ENCODE measurements at places on chromosomes 1 and 21.
A peak's percentile ranks its signal among the peaks of the same experiment; 100 is the strongest.

DNA sequence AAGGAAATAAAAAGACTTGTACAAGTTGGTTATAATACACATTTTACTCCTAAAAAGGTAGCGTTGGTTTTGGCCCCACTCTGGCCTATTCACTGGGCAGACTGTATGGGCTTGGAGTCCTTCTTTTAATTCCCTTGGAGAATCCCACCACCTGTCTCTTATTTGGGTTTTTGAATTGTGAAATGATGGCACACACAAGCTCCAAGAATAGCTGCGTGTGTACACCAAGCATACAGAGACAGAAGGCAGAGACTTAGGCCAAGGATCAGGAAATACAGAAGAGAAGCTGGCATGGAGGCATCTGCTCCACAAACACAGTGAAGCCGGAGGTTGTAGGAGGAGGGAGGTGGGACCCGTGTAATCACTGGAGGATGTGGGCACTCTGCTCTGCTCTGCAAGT, 29.1 kb downstream of the DDR2 start:
- no peak for DNase-seq

- DNase-seq = peak; percentile 51
Measured at GRCh38 chr1:209875515-209875914, 47.7 kb downstream of the UTP25 start.

- DNase-seq = no peak
Measured at GRCh38 chr1:169708647-169709046, 2.8 kb downstream of the SELL start.

DNA sequence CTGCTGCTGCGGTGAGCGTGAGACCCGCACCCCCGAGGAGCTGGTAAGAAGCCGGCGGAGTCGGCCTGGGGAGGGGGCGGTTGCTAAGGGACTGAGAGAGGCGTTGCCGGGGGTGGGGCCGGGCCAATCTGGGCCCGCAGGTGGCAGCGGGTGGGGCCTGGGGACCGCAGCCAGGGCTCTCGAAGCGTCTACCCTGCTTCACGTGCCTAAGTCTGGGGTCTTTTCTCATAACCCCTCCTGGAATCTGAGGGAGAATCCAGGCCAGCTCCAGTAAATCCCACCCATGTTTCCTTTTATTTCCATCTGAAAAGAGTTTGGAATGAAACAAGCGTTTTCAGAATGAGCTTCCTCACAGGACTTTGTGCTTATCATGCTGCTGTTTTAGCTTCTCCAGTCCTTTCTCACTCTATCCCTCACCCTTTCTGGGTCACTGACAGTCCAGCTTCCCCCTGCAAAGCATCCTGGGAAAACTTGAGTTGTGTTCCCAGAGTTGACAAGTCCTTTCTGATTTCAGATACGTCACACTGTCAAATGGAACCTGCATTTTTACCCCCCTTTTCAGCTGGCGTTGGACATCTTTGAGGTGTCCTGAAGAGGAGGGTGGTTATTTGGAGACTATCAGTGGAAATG, 431 bp downstream of the CLCN6 start:
- DNase-seq = no peak

GRCh38 chr1:216310776-216311175, 112.5 kb downstream of the USH2A start:
- DNase-seq = peak; percentile 72

GRCh38 chr1:5904551-5904950, 87.7 kb downstream of the NPHP4 start:
- DNase-seq = no peak

DNA sequence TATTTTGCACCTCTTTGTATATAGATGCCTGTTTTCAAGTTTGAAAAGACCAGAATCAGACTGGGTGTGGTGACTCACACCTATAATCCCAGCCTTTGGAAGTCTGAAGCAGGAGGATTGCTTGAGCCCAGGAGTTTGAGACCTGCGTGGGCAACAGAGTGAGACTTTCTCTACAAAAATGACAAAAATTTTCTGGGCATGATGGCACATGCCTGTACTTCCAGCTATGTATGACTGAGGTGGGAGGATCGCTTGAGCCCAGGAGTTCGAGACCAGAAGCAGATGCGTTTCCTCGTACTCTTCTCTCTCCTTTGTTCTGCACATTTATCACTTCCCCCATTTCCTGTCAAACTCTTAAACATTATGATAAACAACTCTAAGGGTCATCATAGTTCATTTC, 310.0 kb upstream of the SNX7 start:
- DNase-seq = no peak

DNA sequence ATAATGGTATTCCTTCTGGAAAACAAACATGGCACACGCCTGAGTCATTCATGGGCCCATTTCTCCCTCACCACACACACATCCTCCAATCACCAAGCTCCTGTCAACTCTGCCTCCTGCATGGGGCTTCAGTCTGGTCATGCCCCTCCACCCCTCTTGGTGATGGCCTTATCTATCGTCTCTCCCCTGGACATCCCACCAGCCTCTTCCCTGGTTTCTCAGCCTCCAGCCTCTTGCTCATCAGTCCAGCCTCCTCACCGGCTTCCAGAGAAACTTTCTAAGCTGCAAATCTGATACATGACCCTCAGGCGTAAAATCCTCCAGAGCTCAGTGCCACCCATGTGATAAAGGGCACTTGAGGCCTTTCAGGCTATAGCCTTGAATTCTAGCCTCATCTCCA, 243.9 kb downstream of the FOXD2 start:
- DNase-seq = no peak
